ENCODE measurements at places on chromosomes 7 and 10. TPM values are rescaled to one million over a fixed set of nuclear protein-coding genes. Genes with fewer than 3 reads are reported as not detected.

- H3K36me3 ChIP-seq, result peaks cover 7% of the 10 kb centered on the region
- peaks cover 37% of the 10 kb centered on the region for H3K4me1 ChIP-seq
- no peaks in the 10 kb centered on the region for H3K27me3 ChIP-seq
- no peak for DNase-seq
- H3K27ac ChIP-seq, result no peak overlapping the region
Observed at GRCh38 chr10:87860156-87860795, 3.1 kb downstream of the KLLN start.

The CPN1 gene
- not detected for total RNA-seq

The PAX4 gene
- total RNA-seq, result not detected

DNA sequence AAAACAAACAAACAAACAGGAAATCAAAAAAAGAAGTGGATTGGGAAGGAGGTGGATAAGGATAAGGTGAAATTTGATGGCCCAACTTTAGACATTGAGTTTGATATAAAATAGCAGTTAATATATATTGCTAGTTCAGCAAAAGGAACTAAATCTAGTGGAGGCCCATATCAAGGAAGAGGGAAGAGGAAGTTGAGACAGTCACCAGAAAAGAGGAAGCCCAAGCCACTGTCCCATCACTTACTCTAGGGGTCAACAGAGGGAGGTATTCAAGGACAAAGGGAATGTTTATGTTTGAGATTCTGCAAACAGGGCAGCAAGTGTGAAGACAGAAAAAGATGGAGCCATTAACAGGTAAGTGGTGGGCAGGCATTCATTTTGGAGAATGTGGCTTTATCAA is 3.7 kb downstream of the LAMTOR4 start:
- no peaks in the 10 kb centered on the region for H3K27me3 ChIP-seq
- peaks cover 16% of the 10 kb centered on the region for H3K36me3 ChIP-seq

The PNLIP gene
- total RNA-seq, result not detected

The FIGNL1 gene
- 41.1 TPM for total RNA-seq

All from natural killer cell treated with Interleukin-12 subunit alpha and Interleukin-12 subunit beta and Interleukin-15 and Interleukin-18, amount 100 ng/mL, for 72 hours (primary cell).